ENCODE measurements at places on chromosomes 4 and X.

DNA sequence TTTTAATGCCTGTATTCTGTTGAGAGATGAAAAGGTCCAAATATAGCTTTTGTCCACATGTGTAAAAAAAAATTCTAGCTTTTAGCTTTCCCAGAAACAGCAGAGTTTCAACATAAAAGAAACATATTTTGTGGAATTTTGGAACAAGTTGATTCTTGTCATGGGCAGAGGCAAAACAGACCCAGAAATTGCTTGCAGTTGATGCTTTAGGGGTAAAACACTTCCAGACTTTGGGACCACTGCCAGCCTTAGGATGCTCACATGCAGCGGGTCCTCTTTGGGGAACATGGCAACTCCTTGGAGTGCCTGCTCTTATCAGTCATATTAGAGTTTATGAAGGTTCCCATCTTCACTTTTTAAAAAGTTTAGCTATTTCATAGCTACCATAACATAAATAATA lies 30.4 kb downstream of the DCLK2 start:
- DNase-seq: peak; percentile 36

- no peak for DNase-seq
Observed at GRCh38 chrX:17375637-17376430, 834 bp downstream of the NHS start.

DNA sequence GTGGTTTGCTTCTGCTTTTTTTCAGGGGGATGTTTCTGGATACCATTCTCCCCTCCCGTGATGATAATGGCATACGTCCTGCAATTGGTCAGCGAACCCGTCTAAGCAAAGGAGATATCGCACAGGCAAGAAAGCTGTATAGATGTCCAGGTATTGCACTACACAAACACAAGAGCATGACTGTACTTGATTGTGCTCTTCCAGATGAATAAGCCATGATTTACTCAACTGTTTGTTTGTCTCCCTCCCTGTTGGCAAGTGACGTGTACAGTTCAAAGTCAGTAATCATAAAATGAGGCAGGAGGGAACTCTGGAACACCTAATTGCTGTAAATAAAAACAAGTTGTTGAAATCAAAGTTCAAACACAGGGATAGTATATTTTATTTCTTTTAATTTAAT lies 141.4 kb downstream of the TLL1 start:
- DNase-seq: no peak

- no peak for DNase-seq
Observed at GRCh38 chr4:54054501-54054900, 9.9 kb downstream of the CHIC2 start.

GRCh38 chr4:48623182-48623780 lies 133.2 kb downstream of the ZAR1 start:
- DNase-seq: no peak

DNA sequence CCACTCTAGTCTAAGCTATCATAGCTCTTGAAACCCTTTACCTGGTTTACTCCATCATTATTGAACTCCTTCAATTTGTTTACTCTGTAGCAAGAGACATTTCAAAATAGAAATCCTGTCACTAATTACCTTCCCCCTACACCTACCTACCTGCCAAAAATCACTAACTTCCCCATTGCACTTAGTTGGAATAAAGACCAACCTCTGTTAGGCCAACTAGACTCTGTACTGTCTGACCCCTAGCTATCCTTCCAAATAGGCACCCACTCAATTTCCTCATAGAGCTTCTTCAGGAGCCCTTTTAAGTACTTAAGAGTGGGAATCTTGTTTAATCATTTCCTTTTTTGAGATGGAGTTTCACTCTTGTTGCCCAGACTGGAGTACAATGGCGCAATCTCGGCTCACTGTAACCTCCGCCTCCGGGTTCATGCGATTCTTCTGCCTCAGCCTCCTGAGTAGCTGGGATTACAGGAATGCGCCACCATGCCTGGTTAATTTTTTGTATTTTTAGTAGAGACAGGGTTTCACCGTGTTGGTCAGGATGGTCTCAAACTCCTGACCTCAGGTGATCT lies 8.9 kb upstream of the CDKL2 start:
- no peak for DNase-seq

DNA sequence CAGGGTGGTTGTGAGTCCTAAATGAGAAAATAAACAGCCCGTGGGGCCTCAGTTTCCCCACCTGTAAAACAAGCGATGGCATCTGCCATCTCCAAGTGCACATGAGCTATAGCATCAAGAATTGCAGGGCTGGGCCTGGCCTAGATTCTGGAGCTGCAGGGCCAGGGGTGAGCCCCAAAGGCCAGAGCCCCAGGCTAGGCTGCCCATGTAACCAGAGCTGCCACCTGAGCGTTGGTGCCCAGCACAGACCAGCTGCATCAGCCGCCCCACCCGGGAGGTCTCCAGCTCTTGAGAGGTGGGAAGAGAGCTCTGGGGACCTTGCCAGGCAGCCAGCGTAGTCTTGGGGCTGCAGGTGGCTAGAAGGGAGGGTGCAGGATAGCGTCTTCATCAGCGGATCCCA lies 27.0 kb upstream of the GPR78 start:
- no peak for DNase-seq

DNA sequence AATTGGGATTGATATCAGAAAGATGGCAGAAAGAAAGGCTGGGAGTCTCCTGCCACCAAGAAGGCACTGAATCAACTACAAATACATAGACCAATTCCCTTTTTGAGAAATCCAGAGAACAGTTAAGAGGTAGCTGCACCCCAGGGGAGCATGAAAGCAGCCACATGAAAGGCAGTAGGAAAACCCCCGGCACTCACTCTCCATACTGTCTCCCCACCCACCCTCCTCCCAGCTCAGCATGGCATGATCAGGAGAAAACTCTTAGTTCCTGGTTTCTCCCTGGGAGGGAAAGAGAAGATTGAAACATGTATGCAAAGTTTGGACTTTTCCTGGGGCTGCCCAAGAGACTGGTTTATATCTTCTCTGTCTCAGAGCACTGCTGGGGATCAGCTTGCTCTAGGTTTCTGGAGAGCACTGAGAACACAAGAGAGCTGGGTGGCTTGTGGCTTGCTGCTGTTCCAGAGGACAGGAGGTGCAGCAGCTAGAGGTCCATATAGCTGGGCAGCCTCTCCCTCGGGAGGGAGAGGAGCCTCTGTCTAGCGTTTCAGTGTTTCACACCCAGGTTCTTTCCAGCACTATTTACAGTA lies 305.7 kb downstream of the PDGFC start:
- no peak for DNase-seq

DNA sequence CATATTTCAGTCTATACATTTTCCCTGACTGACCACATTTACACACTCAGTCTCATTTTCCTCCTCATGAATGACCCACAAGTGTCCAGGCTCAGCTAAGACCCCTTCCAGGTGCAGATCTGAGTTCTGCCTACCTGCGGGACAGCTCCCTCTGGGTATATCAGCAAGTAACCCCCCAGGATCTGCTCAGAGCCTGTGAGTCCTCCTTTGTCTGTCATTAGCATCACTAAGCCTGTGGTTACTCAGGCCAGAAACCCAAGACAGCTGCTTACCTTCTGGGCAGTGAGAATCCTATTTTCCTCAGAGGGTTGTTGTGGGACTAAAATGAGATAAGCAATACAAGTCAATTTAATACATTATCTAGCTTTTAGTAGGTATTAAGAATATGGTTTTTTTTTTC lies 487.6 kb upstream of the BOD1L1 start:
- DNase-seq: no peak

GRCh38 chrX:64097891-64098290 lies 107.6 kb downstream of the AMER1 start:
- no peak for DNase-seq

GRCh38 chrX:103170216-103170615 lies 44.7 kb upstream of the BEX4 start:
- DNase-seq: no peak

DNA sequence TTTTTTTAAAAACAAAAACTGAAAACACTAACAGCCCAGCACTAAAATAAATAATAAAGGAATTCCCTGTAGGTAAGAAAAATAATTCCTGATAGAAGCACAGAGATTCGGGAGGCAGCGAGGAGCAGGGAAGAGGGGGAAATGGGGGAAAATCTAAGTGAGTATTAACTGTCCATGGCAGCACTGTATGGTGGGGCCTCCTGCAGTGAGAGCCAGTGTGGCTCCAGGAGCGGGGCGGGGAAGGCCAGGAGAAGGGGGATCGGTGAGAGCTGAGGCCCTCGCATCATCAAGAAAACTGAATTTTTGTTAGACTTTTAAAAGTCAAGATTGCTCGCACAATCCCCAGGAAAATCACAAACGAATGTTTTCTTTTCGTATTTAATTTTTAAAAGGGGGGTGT lies 14.1 kb downstream of the RNF212 start:
- DNase-seq: no peak
